NK-92 treated with Interleukin-12 subunit alpha and Interleukin-12 subunit beta, amount 100 ng/mL, for 24 hours (cell line): ENCODE measurements at places on chromosomes 16 and 17.
A peak's percentile ranks its signal among the peaks of the same experiment; 100 is the strongest.

DNA sequence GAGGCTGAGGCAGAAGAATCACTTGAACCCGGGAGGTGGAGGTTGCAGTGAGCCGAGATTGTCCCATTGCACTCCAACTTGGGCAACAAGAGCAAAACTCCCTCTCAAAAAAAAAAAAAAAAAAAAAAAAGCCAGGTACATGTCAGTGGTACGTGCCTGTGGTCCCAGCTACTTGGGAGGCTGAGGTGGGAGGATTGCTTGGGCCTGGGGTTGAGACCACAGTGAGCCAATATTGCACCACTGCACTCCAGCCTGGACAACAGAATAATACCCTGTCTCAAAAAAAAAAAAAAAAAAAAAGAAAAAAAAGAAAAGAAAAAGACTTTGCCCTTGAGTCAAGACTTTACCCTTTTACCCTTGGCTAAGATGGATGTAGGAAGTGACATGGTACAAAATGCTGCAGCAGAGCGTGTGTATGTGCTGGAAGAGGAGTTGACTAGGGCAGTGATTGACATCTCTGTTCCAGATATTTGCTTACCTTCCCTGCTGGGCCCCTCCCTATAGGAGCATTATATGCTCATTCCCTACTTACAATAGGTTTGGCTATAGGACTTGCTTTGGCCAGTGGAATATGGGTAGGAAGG lies 10.6 kb downstream of the STX4 start:
- no peak for DNase-seq

GRCh38 chr17:10748531-10749181 lies 18.8 kb upstream of the TMEM220 start:
- DNase-seq = no peak

DNA sequence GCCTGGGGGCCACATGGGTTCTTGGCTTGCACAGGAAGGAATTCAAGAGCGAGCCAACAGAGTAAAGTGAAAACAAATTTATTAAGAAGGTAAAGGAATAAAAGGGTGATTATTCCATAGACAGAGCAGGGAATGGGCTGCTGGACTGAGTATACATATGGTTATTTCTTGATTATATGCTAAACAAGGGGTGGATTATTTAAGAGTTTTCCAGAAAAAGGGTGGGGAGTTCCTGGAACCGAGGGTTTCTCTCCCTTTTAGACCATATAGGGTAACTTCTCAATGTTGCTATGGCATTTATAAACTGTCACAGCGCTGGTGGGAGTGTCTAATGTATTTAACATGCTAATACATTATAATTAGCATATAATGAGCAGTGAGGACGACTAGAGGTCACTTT lies 2.0 kb downstream of the MMP2 start:
- DNase-seq = no peak

DNA sequence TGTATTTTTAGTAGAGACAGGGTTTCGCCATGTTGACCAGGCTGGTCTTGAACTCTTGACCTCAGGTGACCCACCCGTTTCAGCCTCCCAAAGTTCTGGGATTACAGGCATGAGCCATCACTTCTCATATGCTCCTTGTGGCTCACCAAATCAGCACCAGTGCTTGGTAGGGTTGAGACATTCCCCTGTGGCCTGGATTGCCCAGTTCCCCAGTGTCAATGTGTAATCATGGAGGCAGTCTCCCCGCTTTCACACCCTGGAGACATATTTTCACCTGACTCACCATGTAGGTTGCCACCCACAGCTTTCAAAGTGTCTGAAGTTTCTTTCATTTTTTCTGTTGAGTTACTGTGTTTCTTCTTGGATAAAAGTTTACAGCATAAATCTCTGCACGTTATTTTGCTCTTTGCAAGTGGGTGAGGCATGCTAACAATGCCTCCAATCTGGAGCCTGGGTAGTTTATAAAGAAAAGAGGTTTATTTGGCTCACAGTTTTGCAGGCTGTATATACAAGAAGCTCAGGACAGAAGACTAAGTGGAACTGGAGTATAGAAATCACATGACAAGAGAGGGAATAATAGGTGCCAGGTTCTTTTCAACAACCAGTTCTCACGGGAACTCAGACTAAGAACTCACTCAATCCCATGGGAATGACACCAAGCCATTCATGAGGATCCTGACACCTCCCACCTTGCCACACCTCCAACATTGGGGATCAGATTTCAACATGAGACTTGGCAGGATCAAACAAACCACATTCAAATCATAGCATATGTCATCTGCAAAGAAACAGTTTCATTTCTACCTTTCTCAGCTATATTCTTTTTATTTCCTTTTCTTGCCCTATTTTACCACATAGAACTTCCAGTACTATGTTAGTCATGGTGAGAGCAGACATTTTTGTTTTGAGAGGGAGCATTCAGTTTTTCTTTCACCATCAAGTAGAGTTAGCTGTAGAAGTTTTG lies 113.2 kb downstream of the PHKB start:
- peak; percentile 5 for DNase-seq

- DNase-seq = no peak
These were observed 766 bp upstream of the B3GNT9 start for GRCh38 chr16:67151431-67152097.

- DNase-seq = no peak
These were observed 8.8 kb downstream of the CNP start for GRCh38 chr17:41975099-41976083.

DNA sequence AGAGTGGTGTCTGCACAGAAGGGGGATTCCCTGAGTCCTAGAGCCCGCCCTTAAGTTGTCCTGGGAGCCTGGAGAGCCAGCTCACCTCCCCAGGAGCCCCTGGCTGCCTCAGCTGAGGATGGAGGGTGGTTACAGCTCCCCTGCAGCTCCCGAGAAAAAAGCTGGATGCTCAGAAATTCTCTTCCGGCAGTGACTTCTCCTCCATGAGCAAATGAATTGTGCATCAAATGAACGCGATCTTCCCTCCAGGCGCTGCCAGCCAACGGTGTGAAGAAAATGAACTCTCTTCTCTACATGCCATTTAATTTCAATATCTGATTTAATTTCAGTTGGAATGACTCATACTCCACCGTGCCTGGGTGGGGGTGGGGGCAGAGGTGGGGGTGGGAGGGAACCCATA lies 14.3 kb upstream of the C16orf74 start:
- no peak for DNase-seq

- DNase-seq = no peak
These were observed 19.0 kb downstream of the CENPX start for GRCh38 chr17:82003411-82004381.

DNA sequence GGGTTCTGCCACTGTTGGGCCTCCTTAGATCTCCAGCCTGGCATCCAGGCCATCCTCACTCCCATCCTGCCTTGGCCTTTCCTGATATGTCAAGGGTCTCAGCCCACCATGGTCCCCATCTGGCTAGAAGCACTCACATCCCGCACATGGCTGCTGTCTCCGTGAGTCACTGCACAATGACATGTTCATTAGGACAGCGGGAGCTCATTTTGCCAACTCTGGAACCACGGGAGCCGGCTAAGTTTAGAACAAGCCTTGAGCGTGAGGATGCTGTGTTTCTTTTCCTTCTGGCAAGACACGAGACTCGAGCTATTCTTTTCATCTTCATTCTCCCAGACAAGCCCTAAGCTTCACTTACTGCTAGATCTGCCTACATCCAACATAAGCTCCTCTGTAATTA lies 65.7 kb upstream of the KSR1 start:
- no peak for DNase-seq

DNA sequence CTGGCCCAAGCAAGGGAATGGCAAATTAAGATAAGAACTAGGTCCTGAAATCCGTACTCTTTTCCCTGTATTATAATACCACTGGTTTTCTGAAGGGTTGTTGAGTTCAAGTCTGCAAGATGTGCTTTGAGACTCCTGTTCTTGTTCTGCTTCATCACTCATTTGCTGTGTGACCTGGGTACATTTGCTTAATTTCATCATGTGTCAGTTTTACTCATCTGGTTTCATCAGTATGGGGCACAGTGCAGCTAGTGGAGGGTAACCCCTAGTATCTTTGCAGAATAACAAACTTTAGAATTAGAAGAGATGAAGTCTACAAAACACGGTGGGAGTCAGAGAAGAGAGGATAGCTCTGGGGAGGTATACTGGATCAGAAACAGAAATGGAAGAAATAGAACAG lies 21.9 kb upstream of the EFCAB13 start:
- no peak for DNase-seq

GRCh38 chr17:45906237-45906636 lies 11.9 kb downstream of the MAPT start:
- DNase-seq = no peak

GRCh38 chr17:74041869-74042640 lies 161.4 kb upstream of the RPL38 start:
- DNase-seq = no peak

DNA sequence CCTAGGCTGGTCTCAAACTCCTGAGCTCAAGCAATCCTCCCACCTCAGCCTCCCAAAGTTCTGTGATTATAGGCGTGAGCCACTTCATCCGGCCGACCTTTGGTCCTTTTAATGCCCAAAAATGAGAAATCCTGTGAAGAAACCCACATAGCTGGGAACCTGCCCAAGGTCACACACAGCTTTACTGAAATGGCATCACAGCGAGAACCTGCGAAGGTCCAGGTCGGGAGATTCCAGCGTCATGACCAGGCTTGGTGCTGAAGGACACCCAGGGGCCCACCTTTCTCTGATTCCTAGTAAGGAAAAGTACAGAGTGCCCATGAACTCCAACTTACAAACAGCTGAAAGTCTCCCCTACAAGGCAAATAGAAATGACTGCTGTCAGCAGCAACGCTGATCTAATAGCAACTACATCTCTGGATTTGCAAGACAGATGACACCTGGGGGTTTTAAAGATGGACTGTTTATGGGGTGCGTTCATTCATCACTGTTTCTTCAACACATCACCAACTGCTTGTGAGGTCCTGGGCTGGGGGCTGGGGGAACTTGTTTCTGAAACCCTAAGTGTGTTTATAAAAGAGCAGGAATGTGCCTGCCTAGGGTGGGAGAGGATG lies 24.5 kb upstream of the DNAH17 start:
- no peak for DNase-seq

- no peak for DNase-seq
These were observed 2.2 kb downstream of the IRX3 start for GRCh38 chr16:54284319-54284930.

DNA sequence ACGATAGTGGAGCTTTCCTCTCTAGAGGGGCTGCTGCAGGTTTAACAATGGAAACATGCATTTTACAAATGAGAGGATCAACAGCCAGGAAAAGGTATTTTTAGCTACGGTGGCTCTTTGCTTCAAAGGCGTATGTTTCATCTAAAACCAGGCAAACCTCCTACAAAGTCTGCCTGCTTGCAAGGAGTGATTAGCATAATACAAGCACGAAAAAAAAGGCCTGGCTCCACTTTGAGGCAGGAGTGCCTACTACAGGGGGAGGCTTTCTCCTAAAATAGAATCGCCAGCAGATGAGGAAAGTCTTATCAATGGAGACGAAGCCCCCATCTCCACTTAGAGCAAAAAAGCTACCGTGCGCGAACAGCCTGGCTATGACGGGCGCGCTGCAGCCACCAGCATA lies 27.1 kb upstream of the MTSS2 start:
- DNase-seq = no peak

DNA sequence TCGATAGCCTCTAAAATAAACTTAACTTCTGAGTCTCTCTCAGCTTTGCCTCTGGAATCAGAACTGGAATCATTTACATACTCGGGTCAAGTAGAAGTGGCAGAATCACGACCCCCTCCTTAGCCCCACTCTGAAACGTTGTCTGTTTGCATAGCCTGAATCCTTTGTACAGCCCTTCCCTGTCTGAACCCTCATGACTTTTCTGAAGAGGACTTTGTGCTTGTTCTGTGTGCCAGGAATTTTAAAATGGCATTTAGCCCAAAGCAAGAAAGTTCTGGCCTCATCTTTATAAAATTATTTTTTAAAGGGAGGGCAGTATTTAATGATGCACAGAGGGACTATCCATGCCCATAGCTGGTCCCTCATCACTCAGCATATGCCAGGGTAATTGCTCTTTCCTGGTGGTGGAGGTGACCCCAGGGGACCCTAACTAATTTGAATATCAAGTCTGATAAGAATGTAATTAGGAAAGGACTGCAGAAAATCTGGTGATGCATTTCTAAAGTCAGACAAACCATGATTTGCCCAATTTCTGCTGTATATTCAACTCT lies 342.7 kb upstream of the TNRC6C start:
- no peak for DNase-seq

DNA sequence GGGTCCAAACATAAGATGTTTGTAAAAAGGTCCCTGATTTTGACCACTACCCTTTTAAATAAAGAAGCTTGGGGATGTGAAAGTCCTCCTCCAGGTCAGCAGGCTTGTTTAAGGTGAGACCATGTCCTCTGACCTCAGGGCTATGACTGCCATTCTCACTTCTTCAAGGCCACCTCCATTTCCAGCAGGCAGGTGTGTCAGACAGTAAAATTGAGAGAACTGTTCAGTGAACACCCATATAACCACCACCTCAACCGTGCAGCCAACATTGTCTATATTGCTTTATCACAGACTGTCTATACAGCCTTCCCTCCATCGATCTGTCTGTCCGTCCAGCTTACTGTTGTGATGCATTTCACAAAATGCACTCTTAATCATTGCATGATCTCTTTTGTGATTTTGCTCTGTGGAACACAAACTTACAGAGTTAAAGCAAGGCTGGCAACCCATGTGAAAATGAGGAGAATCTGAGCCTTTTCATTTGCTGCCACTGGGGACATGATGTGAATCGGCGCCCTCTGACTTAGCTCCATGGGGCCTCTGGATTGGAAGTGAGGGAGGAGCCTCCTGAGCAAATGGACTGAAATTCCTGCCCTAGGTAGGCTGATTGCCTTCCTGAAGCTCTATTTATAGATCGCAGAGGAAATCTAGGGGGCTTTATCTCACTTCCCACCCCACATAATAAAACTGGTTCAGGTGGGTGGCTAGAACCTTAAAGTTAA lies 53.8 kb downstream of the ZNRF1 start:
- DNase-seq = no peak

DNA sequence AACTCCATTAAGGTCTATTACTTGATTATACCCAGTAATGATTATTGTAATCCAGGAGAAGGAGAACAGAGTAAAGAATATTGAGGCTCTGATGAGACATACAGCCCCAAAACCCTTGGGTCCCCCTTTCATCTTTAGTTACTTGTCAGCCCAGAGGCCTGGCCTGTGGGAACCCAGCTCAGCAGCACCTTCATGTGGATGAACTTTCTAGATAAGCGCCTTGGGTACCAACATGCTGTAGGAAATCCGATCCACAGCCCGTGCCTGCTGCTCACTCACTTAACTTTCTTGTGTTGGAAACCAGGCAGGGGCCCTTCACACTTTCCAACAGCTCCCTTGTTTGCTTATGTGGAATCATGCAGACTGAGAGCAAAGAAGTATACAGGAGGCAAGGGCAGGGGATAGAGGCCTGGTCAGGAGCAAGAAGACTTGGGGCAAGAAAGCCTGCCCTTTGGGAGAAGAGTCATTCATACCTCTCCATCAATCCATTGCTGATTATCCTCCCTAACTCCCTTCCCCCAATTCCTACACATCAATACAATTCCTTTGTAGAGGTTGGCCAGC lies 64.0 kb upstream of the SOX9 start:
- no peak for DNase-seq
